Adrenal gland (tissue), 19 donors: ENCODE measurements at places on chromosomes 3 and 15.
A peak's percentile ranks its signal among the peaks of the same experiment; 100 is the strongest.

GRCh38 chr15:96076350-96076749, 254.2 kb upstream of the NR2F2 start:
- DNase-seq = no peak

- no peak for DNase-seq
Observed at GRCh38 chr3:98972155-98972554, 70.7 kb upstream of the DCBLD2 start.

DNA sequence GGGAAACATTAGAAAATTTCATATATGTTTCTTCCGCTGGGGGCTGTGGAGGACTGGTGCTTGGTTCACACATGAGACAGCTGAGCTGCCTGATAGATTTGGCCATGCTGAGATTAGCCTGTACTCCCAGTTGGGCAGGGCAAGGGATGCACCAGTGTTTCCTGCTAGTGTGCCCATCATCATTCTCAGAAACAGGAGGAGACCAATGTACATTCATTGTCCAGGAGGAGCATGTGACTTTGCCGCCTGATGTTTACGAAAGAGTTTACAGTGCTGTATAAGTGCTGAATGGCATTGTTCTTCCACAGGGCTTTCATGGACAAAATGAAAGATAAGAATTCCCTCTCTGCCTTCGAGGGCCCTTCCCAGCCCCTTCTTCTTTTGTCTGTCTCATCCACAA, 311.1 kb upstream of the THBS1 start:
- DNase-seq = no peak

GRCh38 chr3:169998668-169999131, 32.1 kb downstream of the SEC62 start:
- no peak for DNase-seq

- DNase-seq = no peak
Observed at GRCh38 chr15:101654171-101654570, 2.0 kb upstream of the TM2D3 start.

- no peak for DNase-seq
Observed at GRCh38 chr3:112136959-112137693, 4.1 kb upstream of the GCSAM start.

GRCh38 chr3:54670201-54671000, 257.5 kb downstream of the LRTM1 start:
- no peak for DNase-seq

- DNase-seq = peak; percentile 87
Observed at GRCh38 chr3:120418866-120419490, 31.8 kb downstream of the FSTL1 start.

- no peak for DNase-seq
Observed at GRCh38 chr3:31508452-31509146, 24.1 kb upstream of the STT3B start.

DNA sequence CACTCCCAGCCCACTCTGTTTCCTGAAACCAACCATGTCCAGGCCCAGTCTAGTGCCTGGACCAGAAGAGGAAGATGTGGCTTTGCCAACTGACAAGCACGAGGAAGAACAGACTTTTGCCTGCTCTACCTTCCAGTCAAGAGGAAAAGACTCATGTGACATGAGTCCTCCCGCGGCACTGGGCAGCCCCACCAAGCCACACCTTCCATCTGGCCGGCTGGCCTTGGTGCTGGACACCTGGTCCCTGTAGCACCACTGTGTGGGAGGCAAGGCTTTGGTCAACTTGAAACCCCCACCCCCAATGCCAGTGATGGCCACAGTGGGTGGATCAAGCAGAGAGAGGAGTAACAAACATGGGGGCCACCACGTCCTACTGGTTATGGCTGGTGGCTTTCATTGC, 12.5 kb downstream of the CHDH start:
- peak; percentile 49 for DNase-seq

- no peak for DNase-seq
Observed at GRCh38 chr3:24640330-24640877, 145.8 kb upstream of the THRB start.

GRCh38 chr3:156133076-156133475, 12.7 kb downstream of the KCNAB1 start:
- DNase-seq = no peak

GRCh38 chr3:108664266-108664665, 74.7 kb downstream of the DZIP3 start:
- DNase-seq = no peak

- peak; percentile 37 for DNase-seq
Observed at GRCh38 chr3:69665026-69665737, 74.1 kb upstream of the MITF start.

DNA sequence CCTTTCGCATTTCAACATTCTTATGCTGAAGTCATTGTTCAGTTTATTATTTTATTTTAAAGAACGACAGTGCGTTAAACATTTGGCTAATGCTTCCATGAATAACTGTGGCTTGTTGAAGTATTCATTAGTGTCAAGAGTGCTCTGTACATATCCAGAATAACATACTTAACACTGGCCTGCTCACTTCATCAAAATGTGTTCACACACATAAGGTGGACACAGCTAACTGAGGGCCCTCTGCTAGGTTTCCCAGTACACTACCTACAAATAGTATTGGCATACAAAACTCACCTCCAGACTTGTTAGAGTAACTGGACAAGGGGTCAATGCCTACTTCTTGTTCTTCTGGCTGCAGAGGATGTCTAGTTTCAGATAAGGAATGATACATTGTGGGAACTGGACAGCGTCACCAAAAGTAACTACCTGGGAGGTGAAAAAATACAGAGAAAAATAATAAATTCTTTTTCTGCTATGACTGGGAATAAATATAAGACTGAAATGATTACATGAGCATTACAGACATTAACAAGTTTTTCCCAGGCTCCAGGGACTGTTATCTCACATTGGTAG, 234.2 kb downstream of the TBC1D5 start:
- DNase-seq = no peak

GRCh38 chr15:71463156-71463665, 347.1 kb upstream of the NR2E3 start:
- no peak for DNase-seq

DNA sequence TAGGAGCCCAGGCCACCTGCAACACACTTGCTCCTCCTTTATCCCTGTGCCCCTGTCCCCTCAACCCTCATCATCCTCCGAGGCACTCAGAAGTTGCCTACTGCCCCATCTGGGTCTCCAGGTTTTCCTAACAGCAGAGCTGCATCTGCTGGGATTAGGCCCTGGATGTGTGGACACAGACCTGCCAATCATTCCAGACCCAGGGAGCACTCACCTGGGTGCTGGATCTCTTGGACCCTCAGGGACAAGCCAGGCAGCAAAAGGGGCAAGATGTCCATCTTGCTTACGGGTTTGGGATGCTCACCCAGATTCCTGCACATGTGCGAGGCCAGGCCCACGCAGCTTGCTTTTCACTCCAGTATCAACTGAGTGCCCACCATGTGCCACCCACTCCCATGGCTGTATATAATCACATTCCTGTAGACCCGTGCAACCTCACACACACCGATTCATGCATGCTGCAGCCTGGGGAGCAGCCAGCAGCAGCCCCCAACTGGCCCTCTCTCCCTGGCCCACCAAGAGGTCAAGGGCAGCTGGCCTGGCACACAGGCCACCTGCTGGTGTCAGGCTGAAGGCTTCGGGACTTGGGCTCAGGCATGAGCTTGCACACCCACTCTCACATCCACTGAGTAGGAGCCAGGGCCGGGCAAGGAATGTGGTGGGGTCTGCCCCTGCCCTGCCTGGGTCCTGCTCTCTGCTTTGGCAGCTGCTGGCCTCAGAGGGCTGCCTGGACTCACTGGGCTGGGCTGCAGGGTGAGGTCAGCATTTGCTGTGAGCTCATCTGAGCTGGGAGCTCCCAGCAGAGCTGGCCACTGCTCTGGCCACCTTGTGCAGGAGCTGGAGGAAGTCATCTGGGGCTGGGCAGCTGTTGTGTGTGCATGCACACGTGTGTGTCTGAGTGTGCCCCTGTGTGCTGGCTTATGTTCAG, 14.9 kb downstream of the PRKCD start:
- DNase-seq = no peak

DNA sequence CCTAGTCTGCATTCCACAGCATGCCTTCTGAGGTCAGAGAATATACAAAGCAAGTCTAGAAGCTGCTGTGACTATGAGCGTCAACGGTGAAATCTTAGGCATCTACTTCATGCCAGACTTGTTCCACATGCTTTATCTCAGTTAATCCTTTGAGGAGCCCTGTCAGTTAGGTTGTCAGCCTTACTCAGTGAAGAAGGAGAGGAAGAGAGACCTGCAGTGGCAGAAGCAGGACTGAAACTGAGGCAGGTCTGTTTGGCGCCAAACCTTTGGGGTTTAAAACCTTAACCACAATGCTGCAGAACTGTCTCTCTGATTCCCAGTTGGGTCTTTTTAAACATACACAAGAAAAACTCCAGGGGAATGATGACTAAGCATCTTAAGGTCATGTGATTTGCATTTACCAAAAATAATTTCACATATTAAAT, 139.0 kb upstream of the LIPC start:
- no peak for DNase-seq

GRCh38 chr3:14179114-14179465, 473 bp downstream of the LSM3 start:
- no peak for DNase-seq

DNA sequence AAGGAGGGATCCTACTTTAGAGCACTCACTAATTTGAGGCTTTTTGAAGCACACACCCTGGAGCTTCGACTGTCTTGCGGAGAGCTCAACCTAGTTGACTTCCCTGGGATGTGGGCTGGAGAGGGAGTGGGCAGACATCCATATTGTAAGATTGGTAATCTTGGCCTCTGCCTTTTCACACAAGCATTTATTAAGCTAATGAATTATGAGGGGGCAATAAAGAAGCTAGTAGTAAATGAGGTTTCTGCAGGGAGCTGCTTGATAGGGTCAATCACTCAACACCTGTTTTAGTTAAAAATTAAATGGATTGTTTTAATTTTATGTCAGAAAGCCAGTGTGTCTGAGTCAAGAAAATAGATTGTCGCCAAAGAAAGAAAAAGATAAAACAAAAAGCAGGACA, 76.3 kb downstream of the PDZRN3 start:
- DNase-seq = no peak

GRCh38 chr3:186493525-186494255, 50.5 kb downstream of the CRYGS start:
- no peak for DNase-seq

DNA sequence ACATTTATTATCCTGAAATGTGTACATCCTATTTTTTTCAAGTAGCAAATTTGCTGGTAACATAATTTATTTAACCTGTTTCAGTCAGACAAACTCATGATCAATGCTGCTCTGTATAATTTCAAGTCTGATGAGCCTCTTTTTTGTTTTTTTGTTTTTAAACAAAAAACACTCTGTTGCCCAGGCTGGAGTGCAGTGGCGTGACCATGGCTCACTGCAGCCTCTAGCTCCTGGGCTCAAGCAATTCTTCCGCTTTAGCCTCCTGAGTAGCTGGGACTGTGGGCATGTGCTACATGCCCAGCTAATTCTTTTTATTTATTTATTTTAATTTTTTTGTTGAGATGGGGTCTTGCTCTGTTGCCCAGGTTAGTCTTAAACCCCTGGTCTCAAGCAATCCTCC, 40.1 kb upstream of the CAPN3 start:
- DNase-seq = no peak

DNA sequence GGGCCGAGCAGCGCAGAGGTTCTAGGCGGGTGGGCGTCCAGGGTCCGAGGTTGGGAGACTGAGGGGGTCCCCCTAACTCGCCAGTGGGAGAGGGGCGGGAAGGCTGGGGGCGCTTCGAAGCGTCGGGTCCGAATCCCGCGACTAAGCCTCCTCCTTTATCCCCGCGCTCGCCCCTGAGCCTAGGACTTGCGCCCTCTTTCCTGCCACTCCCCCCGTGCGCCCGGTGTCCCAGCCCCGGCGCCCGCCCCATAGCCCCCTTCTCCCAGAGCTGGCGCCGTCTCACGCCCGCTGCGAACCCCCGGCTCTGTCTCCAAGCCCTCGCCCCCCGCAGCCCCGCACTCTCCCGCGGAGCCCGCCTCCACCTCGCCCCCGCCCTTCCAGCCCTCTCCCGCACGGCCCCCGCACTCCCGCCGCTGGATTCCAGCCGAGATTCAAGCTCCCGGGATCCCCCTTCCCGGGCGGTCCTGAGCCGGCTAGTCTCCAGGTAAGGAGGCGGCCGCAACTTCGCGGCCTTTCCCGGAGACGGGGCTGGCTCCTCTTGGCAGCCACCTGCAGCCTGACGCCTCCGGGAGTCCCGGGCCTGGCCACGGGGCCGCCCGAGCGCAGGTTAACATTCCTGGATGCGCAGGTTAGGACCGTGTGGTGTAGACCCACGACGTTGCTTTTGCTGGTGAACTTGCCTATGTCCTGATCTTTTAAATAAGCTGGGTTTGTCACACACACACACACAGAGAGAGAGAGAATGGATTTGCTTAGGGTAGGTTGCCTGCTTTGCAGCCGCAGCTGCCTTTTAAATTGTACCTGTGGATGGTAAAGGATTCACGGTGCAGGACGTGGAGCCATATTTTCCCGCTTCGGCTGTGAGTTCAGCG, 563 bp downstream of the PXYLP1 start:
- peak; percentile 42 for DNase-seq

- DNase-seq = no peak
Observed at GRCh38 chr3:9347887-9348286, 15.0 kb upstream of the THUMPD3 start.

DNA sequence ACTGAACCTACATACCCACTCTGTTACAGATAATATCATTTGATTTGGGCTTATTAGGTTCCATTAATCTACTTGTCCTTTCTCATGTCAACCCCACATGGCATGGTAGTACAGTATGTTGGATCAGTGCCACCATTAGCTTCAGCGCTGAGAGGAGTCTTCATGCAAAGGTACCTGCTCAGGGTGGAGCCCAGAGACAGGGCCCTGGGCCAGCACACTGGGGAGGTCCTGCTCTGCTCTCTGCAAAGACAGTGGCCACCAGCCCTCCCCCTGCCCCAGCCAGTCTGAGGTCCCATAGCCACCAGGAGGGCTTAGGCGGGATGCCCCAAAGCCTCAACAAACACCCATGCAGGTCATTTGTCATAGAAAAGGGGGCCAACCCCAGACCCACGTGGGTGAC, 71.0 kb downstream of the ATP10A start:
- peak; percentile 9 for DNase-seq

GRCh38 chr3:112974894-112975293, at the start of gene CD200R1:
Gene CD200R1, minus strand, starts transcription at chr3:112975103. Its CDS starts 246 bp downstream, at chr3:112974857.
- no peak for DNase-seq

DNA sequence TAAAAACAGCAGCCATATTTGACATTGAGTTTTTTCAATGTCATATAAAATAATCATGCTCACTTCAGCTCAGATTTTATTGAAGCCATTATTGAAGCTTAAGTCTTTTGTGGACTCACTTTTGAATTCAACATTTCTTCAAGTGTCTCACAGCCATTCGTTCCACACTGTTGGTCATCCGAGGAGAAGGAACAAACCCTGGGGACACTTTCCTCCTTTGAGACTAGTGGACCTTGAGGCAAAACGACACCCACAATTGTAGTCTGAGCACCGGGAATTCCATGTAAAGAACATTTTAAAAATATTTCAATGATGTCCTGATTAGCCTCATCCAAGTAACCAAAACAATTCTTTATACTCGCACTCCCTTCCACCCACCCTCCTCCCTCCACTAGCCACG, 174.7 kb downstream of the CD47 start:
- no peak for DNase-seq
